ENCODE measurements at places on chromosomes 3 and 15.

DNA sequence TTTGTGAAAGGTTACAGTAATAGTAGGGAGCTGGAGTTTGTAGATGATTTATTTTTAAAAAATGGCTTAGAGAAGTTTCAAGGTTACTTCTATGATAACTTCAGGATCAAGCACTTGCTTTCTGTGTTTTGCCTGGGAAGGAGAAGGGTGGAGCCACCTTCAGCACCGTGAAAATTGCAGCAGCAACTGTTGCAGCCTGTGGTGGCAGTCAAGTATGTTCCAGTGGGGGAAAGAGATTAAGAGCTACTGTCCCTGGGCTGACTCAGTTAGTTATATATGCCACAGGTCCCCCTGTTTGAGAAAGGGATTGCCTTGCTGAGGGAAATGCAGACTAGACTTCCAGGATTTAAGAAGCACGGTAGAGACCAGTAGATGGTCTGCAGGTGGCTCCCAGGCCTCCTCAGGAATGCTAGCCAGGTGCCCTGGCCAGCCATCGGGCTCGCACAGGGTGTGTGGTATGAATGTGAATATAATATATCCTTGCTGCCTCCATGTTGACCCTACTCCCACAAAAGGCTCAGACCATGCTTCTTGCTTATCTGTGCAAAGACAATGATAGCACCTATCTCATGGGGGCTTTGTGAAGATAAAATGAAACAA is 389.5 kb downstream of the CACNA2D3 start:
- DNase-seq, result peak; percentile 6

DNA sequence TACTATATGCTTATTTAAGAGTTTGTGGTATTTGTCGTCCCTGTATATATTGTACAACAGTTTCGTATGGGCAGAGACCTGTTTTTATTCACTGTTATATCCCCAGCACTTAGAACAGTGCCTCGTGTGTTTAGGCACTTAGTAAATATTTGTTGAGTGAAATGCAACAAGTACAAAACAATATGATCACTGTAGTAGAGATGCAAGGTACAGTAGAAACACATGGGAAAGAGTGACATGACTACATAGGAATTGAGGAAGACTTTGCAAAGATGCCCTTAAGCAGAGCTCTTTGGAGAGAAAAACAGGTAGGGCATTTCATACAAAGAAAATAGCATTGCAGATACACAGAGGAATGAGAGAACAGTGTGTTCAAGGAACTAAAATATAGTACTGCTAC is 18.3 kb downstream of the RASA2 start:
- DNase-seq, result no peak

DNA sequence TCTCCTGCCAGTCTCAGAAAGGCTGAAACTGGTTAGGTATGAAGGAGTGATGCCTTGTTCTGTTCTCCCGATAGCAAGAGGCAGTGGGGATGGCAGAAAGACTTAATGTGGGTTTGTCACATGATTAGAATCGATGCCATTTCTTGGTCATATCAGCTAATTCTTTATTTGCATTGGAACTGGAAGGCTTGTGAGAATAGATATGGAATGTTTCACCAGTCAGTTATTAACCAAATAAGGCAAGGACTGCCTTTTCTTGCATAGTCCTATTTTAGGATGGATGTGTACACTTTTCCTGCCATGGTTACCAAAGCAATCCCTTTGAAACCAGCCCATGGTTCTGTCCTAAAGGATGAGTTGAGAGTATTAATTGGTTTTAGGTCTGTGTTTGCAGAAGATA is 33.7 kb downstream of the FILIP1L start:
- DNase-seq, result no peak

DNA sequence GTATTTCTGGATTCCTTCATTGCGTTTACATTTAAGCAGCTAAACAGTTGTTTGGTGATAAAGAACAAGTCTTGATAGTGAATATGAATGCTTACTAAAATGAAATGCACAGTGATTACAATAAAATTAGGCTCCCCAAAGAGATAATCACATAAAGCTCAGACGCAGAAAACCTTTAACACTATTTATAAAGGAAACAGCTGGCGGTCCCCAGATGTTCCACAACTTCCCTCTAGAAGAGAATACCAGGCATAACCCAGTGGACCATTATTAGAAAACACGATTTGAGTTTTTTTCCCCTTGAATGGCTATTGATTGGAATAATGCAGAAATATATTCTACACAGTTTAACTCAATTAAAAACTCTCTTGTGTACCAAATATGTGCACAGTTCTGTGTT is 573.2 kb downstream of the DIPK2A start:
- no peak for DNase-seq
